Activated CD4-positive, alpha-beta T cell treated with anti-CD3 and anti-CD28 coated beads for 36 hours (primary cell): ENCODE measurements at places on chromosomes 3 and 15.
A peak's percentile ranks its signal among the peaks of the same experiment; 100 is the strongest.

- no peak for DNase-seq
Measured at GRCh38 chr15:65470866-65471265, 46.6 kb downstream of the DPP8 start.

GRCh38 chr3:71076361-71077002 is 507.0 kb downstream of the FOXP1 start:
- no peak for DNase-seq

DNA sequence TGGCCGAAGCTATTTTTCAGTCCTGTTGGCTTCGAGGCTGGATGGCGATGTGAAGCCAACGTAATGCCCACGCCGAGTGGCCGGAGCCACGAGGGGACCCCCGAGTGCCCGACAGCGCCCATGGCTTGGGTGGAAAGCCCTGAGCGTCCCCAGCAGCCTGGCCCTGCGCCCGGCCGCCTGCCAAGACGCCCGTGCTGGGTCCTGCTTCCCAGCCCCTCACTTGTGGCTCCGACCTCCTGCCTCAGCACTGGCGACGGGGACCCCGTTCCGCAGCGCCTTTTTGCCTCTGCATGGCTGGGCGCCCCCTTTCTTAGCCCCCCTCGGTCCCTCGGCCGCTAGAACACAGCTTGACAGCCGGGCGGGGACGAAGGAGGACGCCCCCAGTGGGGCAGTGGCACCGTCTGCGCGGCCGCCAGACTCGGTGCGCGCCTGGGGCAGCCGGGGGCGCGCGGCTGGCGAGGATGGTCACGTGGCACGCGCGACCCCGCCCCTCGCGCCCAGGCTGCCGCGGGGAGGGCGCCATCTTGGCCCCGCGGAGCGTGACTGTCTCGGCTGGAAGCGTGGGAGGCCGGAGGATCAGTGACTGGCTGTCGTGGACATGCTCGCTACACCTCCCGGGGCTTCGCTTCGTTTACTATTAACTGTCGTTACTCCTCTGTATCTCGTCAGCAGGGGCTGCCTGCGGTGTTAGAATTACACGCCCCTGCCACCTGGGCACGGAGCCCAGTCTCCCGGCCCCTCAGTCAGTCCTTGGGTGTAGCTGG is 626 bp upstream of the GPR176 start:
- DNase-seq = peak; percentile 93

DNA sequence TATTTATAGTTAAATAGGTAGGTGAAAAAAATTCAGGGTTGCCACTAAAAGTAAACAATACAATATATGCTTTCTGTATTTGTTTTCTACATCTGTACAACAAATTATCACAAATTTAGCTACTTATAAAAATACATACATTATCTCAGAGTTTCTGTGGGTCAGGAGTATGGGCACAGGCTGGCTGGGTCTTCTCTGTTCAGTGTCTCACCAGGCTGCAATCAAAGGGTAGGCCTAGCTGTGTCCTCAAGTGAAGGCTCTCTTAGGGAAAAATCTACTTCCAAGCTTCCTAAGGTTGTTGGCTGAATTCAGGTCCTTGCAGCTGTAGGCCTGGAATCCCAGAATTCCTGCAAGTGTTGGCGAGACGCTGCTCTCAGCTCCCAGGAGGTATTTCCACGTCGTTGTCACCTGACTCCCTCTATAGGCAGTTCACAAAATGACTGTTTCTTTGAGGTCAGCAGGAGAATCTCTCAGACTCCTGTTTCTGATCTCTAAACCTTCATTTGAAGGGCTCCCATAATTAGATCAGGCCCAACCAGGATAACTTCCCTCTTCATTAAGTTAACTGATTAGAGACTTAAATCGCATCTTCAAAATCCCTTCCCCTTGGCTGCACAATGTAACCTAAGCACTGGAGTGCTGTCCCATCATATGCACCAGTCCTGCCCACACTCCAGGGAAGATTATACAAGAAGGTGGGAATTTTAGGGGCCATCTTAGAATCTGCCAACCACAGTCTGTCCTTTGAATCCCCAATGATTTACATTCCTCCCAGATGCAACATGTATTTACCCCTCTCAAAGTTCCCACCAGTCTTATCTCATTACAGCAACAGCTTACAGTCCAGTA is 296.6 kb downstream of the SUCLG2 start:
- DNase-seq = no peak

GRCh38 chr3:195806211-195806915 is 5.4 kb downstream of the MUC4 start:
- DNase-seq = peak; percentile 25

DNA sequence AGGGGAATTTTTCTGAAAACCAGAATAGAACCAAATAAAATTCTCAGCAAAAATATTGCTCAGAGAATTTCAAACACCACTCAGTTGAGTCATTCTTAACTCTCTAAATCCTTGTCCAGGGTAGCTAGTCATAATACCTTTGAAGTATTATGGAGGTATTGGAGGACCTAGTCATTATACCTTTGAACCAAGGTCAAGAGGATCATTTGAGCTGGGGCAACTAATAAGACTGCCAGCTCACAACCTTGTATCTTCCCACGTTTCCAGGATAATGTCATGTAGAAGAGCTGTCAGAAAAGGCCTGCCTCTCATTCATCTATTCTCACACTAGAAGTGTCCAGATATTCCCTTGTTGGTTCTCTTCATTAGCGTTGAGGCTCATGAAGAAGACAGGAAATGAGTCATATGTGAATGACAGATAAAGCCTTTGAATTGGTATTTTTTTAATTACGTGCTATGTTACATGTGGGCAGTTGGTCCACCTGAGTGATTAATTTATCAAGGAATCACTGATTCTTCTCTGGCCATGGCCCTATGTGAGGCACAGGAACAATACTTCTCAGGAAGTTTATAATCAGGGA is 48.3 kb downstream of the TOPAZ1 start:
- DNase-seq = no peak

DNA sequence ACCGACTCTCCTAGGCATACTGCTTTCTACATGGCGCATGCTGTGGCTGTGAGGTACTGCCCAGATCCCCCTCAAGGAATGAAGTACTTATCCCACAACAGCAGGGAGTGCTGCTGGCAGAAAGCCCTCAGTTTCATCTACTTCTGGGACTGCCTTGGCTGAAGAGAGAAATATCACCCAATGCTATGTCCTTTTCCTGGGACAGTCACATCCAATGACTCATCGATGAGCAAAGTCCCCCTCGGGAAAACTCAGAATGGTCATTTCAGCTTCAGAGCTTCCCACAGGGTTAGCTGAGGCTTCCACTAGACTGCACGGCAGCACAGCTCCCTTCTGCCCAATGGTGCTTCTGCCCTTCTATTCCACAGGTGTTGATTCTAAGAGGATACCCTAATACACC is 3.6 kb upstream of the NMD3 start:
- no peak for DNase-seq

DNA sequence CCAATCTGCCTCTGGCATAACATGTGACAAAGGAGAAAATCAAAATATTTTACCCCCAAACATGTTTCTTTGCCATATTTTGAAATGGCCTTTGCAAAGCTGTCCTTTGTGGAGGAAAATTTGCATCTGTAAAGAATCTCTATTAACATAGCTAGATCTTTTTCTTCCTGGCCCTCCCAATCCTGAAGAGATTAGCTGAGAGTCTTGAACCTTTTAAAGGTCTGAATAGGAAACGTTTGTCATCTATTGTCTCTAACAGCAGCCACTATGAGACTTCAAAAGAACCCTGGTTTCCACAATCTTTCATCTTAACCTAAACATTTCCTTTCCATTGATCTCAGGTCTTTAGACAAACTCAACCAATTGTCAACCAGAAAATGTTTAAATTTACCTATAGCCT is 520.9 kb upstream of the TGFBR2 start:
- no peak for DNase-seq

- DNase-seq = no peak
Measured at GRCh38 chr3:58421004-58421403, 12.6 kb downstream of the PDHB start.

DNA sequence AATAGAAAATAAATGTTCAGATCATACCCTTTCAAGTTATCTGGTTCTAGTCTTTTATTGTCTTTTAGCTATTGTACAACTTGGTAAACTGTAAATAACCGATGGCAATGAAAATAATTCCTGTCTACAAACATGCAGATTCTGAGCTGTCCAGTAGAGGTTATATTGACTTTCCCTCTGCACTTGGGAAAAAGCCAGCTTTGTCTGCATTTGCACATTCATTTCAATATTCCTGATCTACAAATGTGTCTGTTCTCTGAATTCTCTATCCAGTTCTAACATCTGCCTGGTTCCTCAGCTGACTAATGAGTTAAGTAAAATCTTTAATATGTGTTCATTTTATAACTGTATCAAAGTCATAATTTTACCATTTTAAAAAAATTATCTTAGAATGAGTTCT is 408.5 kb downstream of the ERC2 start:
- no peak for DNase-seq

GRCh38 chr3:129626744-129627349 is 20.4 kb upstream of the PLXND1 start:
- peak; percentile 88 for DNase-seq

DNA sequence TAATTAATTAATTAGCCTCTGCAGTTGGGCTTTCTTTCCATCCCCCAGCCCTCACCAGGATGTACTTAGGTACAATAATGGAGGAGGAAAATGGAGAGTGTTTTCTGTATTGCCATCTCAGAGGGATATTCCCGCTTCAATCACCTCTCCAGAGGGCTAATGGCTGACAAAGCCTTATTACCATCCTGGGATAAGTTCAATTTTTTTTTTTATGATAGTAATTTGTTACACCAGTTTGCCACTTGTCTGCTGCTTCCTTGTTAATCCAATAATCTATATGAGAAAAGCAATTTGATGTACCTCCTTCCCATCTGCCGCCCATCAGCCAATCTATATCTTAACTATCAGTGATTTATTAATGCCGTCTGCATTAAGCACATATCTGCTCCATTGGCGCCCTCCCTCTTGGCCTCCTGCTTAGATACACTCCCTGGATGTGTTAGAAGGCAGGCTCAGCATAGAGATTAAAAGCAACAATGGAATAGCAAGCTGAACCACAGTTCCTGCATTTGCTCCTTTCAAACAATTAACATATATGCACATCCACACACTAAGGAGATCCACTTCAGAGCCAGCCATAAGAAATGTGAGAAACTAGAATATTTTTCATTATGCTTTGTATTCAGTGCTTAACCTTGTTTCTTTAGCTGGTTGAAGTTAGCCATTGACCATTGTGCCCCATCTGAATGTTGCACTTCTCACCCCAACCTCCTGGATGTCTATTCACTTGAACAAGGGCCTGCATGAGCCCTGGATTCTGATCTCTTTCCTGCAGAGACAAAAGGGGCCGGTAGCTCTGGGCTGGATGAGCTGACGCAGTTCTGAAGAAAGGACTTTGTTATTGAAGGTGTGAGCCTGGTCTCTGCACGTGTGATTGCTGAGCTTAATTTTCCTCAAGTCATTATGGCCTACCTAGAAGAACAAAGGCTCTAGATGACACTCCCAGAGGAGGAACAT is 237.3 kb upstream of the GAP43 start:
- no peak for DNase-seq

DNA sequence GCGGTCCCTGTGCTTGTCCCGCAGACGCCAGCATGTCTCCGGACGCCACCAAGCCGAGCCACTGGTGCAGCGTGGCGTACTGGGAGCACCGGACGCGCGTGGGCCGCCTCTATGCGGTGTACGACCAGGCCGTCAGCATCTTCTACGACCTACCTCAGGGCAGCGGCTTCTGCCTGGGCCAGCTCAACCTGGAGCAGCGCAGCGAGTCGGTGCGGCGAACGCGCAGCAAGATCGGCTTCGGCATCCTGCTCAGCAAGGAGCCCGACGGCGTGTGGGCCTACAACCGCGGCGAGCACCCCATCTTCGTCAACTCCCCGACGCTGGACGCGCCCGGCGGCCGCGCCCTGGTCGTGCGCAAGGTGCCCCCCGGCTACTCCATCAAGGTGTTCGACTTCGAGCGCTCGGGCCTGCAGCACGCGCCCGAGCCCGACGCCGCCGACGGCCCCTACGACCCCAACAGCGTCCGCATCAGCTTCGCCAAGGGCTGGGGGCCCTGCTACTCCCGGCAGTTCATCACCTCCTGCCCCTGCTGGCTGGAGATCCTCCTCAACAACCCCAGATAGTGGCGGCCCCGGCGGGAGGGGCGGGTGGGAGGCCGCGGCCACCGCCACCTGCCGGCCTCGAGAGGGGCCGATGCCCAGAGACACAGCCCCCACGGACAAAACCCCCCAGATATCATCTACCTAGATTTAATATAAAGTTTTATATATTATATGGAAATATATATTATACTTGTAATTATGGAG is 79.1 kb downstream of the SMAD6 start:
- no peak for DNase-seq
